ENCODE measurements at places on chromosomes 11 and 22.

GRCh38 chr22:42769574-42770447, 49.1 kb upstream of the A4GALT start:
- peak; percentile 77 for DNase-seq

GRCh38 chr11:117610045-117610444, 187.0 kb downstream of the DSCAML1 start:
- DNase-seq = no peak

GRCh38 chr11:23540101-23540561, 679.9 kb upstream of the CCDC179 start:
- no peak for DNase-seq

GRCh38 chr22:43198126-43198525, 11.2 kb upstream of the TTLL12 start:
- DNase-seq = no peak

DNA sequence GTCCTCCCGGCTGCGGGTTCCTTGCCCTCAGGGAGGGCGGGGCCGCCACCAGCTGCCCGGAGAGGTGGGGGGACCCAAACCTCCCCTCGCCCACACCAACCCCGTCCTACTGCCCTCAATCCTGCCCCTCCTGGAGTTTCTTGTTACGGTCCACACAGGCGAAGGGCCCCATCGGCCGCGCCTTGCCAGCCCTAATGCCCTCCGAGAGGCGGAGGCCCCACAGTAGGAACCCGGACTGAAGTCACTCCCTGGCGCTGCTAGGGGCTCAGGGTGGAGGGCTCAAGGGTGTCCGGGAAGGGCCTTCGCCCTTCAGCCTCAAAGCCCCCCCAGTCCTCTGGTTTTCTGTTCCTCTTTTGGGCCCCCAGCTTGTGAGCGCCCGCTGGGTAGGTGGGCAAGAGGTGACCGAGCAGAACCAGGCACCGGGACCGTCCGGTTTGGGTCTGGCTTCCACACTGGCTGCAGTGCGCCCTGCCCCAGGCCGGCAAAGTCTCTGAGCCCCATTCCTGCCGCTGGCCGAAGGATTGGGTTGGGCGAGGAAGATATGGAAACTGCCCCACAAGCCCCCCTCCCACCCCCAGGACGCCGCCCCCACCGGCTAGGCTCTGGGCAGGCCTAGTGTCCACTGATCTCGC, 24.5 kb downstream of the DUSP8 start:
- DNase-seq = no peak

GRCh38 chr22:45585437-45585755, 82.7 kb downstream of the FBLN1 start:
- DNase-seq = peak; percentile 59

- no peak for DNase-seq
Measured at GRCh38 chr11:61368646-61369045, 6.5 kb downstream of the TMEM138 start.

GRCh38 chr11:70861559-70861958, 390.8 kb downstream of the SHANK2 start:
- DNase-seq = no peak

DNA sequence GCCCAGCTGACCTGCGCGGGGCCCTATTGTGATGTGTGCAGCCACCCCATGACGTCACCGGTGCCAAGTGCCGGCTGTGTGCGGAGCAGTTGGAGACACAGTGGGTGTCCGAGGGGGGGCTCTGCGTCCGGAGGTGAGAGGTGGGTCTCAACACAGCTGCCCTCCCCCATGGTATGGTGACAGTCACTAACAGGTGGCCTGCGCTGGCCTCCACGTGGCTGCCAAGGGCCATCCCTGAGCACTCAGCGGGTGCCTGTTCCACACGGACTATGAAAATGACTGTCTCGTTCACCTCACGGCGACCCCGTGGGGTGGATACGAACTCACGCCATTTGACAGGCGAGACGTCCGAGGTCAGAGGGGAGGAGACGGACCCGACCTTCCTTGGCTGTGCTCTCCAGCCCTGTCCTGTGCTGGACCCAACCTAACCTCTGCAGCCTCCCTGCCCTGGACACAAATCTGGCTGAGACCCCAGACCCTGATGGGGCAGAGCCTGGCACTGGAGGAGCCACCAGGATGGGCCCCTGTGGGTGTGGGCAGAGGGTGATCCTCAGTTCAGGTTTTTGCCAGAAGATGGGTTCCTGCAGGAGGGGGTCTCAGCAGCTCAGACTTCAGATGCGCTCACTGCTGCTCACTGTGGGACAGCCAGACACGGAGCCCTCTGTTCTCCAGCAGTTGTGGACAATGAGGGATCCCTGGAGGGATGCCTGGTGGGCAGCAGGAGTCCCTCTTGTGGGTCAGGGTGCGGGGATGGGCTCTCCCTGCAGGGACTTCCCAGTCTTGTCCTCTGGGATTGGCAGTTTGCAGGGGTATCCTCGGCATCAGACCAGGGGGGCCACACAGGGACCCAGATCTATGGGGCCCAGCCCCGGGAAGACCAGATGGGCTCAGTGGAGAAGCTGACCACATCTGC, 6.3 kb downstream of the HRAS start:
- DNase-seq = peak; percentile 28

DNA sequence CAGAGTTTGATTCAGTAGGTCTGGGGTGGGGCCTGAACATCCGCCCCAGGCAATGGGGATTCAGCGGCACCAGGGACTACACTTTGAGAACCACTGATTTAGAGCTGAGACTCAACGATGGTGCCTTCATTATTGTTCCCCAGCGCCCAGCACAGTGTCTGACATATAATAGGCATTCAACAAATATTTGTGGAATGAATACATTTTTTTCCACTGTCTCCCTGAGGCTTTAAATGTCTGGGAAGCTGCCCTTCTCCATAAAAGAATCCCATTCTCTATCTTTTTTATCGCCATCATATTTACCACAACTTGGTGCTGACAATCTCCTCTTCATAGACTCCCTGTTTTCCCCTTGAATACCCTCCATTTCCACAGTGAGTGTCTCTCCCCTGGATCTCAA, 23.6 kb upstream of the LMO2 start:
- no peak for DNase-seq

GRCh38 chr11:45654231-45655011, 11.0 kb downstream of the CHST1 start:
- no peak for DNase-seq

GRCh38 chr11:105051559-105051958, 6.4 kb upstream of the CARD16 start:
- no peak for DNase-seq

- no peak for DNase-seq
Measured at GRCh38 chr11:126426106-126426505, 70.6 kb downstream of the ST3GAL4 start.

GRCh38 chr22:31734512-31734911, 15.4 kb downstream of the PRR14L start:
- DNase-seq = no peak

DNA sequence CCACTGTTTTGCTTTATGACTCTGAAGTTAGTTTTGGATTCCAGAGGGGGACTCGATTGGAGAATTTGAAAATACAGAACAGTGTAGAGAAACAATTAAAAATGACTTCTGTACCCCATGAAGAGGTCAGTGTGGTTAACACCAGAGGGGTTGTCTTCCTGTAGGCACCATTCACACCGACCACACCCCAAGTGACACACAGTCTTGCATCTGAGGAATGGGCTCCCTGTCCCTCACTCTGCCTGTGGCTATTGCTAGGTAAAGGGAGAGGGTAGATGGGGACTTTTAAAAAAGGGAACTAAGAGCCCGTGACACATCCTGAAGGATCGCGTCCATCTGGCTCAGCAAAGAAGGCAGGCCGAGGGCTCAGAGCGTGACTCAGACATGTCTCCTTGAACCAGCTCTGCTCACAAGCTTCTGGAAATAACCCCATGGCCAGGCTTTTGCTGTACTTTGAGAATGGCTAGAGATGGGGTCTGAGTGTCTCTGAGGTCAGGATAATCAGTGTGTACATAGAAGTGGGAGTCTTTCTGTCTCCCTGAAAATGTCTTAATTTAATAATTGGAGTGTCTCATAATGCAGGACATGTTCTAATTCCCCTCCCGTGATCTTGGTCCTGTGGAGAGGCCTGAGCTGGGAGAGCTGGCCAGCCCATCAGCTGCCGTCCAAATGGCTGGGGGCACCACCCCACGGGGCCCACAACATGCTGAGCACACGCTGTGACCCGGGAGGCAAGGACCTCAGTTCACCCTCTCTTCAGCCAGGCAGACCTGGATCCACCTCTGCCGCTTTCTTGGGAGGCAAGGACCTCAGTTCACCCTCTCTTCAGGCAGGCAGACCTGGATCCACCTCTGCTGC, 39.3 kb downstream of the SGSM1 start:
- DNase-seq = no peak

- peak; percentile 67 for DNase-seq
Measured at GRCh38 chr11:63985812-63986155, 454 bp upstream of the OTUB1 start.

DNA sequence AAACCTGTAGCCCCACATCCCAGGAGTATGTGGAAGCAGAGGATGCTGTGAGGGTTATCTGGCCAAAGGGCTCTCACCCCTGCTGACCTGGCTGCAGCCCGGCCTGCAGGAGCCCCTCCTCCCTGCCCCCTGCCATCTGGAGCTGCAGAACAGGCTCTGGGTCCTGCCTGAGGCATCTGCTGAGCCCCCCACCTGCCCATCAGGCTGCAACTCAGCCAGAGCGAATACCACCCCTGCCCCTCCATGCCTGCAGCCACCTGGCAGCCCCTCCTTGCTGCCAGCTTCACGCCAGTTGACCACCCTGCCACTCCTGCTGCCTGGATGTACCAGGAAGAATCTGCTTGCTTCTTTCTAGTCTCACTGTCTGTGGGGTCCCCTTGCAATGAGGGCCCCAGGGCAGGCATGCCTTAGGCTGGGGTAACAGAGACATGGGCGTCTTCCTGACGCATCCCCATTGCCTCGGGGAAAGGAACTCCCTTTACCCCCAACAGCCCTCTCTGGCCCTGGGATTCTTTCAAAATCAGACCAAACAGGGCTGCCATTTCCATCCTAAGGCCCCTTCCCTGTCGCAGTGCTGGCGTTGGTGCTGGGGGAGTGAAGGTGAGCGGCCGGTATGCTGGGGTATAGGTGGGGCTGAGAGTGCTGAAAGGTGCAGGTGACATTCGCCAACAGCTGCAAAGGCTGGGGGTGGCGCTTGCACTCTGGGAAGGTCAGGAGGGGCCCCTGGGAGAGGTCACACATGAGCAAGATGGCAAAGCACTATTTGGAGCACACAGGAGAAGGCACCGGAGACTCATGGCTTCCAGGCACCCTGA, 1334.6 kb downstream of the TBC1D22A start:
- no peak for DNase-seq

DNA sequence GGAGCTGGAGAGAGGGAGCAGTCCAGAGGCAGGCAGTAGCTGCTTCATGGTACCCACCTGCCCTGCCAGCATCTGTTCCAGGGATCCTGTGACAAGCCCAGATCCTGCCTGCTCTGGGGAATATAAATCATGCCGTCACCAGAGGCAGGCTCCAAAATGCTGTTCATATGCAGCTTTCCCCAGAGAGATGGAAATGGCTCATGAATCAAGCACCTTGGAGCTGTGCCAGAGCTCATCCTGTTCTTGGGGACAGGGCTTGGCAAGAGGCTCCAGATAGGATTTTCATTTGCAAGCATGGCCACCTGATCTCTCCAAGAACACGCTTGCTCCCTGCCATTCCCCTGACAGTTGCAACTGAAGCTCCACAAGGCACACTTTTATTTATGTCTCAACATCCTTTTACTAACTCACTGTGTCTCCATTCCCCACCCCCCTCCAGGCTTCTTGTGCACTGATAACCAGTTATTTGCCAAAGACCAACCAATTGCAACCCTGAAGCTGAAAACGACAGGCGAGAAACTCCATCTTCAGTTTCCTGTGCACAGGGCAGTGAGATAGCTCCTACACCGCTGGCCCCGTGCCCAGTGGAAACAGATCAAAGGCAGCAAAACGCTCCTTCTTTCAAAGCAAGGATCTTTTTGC, 115.8 kb upstream of the PITPNB start:
- peak; percentile 81 for DNase-seq

- DNase-seq = no peak
Measured at GRCh38 chr11:6452219-6452618, 11.4 kb upstream of the HPX start.

GRCh38 chr11:116600930-116601329, 171.9 kb downstream of the BUD13 start:
- no peak for DNase-seq

- DNase-seq = no peak
Measured at GRCh38 chr11:102422817-102423712, 29.5 kb downstream of the TMEM123 start.

GRCh38 chr22:47621253-47621652, 858.8 kb downstream of the TBC1D22A start:
- DNase-seq = no peak

All from left ventricle myocardium superior (tissue), 1 donor.